ENCODE measurements at places on chromosomes 3 and 15.
A peak's percentile ranks its signal among the peaks of the same experiment; 100 is the strongest.

DNA sequence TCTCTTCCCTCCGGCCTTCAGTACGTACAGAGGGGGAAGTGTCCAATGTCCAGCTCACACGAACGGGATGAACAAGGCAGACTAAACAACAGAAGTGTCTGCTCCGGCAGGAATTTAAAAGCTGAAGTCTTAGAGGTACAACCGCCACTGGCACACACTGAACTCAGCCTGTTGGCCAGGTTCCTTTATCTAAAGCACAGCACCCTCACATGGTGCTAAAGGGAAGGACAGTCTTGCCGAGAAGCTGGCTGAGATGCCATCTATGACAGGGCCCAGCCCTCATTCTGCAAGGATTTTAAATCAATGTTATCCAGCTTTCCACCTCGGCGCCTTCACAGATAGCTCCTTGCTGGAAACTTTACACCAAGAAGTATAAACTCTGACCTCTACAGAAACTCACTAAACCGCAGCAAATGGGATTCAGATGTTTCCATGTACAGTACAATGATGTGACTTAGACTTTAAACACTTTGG is 2.8 kb downstream of the ADAMTS17 start:
- no peak for DNase-seq

GRCh38 chr15:58442122-58442521 is 10.3 kb downstream of the LIPC start:
- no peak for DNase-seq

GRCh38 chr3:45181496-45181895 is 35.3 kb upstream of the CDCP1 start:
- no peak for DNase-seq

DNA sequence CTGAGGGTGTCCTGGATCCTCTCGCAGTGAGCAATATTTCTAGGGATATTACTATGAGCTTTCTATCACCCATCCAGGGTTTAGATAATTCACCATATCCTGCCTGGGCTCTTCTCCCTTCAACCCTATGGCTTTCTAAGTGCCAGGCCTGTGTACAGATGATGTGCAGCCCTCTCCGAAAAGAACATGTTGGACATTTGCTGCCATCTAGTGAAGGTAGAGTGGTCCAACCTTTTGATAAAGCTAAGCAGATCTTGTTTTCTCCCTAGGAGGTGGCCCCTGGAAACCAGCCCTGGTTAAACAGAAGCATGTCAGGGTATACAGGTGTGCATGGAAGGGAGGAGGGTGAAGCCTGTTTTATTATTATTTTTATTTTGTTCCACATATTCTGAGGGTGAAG is 27.9 kb upstream of the SCN10A start:
- DNase-seq = no peak

DNA sequence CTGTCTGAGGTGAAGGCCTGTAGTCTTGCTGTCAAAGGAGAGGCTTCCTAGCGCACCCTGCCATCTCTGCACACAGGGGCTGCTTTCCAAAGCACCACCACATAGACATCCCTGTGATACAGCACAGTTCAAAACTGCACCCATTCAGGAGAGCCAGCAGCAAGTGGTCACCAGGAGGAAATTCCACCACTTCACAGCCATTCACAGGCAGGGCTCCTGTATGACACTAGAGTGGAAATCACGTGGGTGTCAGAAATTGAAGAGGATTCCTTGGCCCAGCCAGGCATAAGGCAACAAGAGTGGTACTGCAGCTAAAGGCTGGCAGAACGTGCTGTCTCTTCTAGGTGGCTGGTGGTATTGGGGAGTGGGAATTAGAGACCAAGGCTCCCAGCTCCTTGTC is 102.8 kb downstream of the RFTN1 start:
- DNase-seq = no peak

GRCh38 chr15:79004336-79004735 is 59.5 kb upstream of the CTSH start:
- no peak for DNase-seq

DNA sequence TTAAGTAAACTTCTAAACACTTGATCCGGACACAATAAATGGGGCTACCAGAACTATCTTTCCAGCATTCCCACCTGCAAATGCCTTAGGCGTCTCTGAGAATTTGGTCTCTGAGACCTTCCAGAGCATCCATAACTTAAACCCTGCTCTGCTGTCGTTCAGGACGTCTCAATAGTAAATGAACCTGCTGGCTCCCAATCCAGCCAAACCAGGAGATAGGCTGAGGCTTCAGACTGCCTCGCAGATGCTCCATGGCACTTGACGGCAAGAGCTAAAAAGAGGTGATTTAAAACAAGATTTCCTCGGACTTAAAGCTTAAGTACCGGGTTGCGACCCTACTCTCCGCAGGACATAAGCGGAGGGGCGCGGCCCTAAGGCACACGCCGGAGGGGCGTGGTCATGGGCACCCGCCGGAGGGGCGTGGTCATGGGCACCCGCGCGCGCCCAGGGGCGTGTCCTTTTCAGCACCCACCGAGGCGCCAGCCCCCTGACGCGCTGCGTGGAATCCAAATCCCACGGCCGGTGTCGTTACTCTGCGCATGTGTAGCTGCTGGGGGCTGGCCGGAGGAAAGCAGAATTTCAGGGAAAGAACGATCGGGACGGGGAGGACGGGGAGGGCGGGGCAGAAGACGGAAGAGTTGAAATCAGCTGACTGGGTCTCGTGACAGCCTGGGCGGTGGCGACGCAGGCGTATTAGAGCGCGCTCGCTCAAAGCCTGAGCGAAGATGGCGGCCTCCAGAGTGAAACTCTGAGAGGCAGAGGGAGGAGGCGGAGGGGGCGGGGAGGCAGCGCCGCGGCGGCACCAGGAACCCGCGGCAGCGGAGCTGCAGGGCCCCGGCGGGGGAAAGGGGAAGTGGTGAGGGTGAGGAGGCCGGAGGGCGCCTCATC is at the start of gene DNAJC13:
Gene DNAJC13, plus strand, starts transcription at position 696 of the 888 bp plus-strand sequence. CDS start 17,049 bp downstream, outside the sequence.
- DNase-seq = peak; percentile 79

- no peak for DNase-seq
Observed at GRCh38 chr3:70433091-70433490, 120.7 kb upstream of the MDFIC2 start.

DNA sequence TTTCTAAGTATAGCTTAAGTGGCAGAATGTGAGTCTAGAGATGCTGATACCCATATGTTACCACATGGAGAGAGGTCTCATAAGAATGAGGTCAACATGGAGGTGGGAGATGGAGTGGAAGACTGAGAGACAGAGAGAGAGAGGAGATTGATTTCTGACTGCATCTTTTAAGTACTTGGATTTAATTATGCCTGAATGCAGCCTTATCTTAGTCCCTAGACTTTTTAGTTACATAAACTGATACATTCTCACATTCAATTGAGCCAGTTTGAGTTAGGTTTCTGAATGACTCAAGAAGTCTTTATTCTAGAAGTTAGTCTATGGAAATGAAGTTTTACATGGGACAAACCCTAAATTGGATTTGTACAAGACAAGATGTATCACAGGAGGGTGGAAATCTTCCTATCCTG is 58.5 kb upstream of the TNFSF10 start:
- no peak for DNase-seq

DNA sequence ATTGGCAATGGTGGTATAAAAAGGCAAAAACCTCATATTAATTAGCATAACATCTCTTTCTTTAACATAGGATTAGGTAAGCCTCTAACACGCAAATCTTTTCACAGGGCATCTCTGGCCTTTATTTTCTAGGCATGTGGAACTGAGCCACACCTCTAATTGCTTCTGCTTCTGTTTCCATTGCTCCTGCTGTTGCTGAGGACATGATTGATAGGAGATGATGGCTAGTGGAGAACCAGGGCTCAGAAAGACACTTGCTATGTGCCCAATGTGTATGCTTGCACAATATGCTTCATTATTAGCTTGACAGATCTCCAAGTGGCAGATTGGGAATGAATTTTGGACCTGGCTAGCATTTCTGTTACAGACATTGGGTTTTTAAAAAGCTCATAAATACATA is 114.5 kb downstream of the EPHA3 start:
- no peak for DNase-seq

- no peak for DNase-seq
Observed at GRCh38 chr15:89888214-89888804, 5.5 kb downstream of the AP3S2 start.

GRCh38 chr3:58612830-58613229 is 35.6 kb upstream of the FAM107A start:
- no peak for DNase-seq

DNA sequence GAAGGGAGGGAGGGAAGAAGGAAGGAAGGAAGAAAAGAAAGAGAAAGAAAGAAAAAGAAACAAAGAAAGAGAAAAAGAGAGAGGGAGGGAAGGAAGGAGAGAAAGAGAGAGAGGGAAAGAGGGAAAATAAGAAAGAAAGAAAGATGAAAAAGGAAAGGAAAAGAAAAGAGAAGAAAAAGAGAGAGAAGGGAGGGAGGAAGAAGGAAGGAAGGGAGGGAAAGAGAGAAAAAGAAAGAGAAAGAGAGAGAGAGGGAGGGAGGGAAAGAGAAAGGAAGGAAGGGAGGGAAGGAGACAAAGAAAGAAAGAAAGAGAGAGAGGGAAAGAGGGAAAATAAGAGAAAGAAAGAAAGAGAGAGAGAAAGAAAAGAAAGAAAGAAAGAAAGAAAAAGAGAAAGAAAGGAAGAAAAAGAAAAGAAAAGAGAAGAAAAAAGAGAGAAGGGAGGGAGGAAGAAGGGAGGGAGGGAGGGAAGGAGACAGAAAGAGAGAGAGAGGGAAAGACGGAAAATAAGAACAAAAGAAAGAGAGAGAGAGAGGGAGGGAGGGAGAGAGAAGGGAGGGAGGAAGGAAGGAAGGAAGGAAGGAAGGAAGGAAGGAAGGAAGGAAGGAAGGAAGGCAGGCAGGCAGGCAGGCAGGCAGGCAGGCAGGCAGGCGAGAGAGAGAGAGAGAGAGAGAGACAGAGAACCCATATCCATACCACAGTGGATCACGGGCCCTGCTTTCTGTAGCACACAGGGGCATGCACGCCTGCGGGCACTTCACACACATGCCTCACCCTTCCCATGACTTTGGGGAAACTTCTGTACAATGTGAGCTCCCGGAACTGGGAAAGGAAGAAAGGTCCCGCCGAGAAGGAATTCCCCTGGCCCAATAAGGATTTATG is 52.5 kb downstream of the ADCY5 start:
- DNase-seq = no peak

- DNase-seq = no peak
Observed at GRCh38 chr15:88604381-88605188, 16.6 kb upstream of the AEN start.

DNA sequence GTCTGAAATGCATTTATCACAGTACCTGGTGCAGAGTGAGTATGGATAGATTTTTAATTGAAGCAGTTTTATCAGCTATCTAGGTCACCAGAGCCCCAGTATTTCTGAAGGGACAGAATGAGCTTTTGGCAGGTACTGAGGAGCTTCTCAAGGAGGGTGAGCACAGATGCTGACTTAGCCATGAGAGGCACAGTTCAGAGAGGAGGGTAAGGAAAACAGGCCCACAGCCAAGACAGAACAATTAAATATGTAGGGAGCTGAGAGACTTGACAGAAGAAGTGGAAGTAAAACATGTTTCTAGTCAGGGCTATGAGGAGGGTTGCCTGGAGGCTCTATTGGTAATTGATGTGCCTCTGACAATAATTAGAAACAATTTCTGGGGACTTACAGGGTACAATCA is 20.1 kb downstream of the ZNF80 start:
- no peak for DNase-seq

GRCh38 chr3:168431491-168431890 is 335.8 kb upstream of the GOLIM4 start:
- no peak for DNase-seq

- DNase-seq = no peak
Observed at GRCh38 chr15:82715003-82715402, 5.3 kb upstream of the AP3B2 start.

GRCh38 chr3:100650651-100651619 is 41.5 kb downstream of the ADGRG7 start:
- no peak for DNase-seq

DNA sequence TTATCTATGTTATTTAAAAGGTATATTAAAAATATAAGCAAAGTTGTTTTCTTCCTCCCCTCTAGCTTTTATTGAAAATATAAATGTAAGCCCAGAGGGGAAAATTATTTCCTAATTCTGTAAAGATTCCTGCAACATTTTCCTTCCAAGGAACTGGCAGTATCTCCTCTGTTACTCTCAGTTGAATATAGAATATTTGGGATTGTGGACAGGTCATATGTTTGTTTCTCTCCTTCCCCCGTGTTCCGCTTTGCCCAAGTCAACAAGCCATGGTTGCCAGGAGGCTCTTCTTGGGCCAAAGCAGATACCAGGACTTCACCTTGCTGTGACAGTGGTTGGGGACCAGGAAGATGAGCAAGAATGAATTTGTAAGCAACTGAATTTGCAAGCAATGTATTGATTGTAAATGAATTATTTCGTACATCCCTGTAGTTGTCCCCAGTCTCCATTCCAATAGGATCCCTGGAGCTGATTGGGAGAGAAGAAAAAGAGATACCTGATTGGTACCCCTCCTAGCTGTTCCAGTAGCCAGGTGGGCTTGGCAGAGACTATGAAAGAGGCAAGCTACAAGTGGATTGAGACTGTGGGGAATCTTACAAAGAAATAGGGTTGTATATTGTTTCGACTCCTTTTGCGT is 130.8 kb downstream of the FNDC3B start:
- DNase-seq = no peak

- no peak for DNase-seq
Observed at GRCh38 chr3:155701882-155702465, 42.9 kb downstream of the PLCH1 start.

GRCh38 chr3:160330109-160330508 is 68.9 kb downstream of the IFT80 start:
- DNase-seq = no peak

GRCh38 chr3:30605005-30605404 is 1.4 kb upstream of the TGFBR2 start:
- no peak for DNase-seq

GRCh38 chr3:42653560-42654330 is at the start of gene ZBTB47:
ZBTB47 (plus strand) TSS chr3:42653697; CDS start chr3:42658356, 4,659 bp downstream.
- no peak for DNase-seq

GRCh38 chr15:90001683-90002427 is 731 bp downstream of the ZNF710 start:
- DNase-seq = peak; percentile 50

- DNase-seq = no peak
Observed at GRCh38 chr15:93121107-93121506, 32.1 kb upstream of the RGMA start.

DNA sequence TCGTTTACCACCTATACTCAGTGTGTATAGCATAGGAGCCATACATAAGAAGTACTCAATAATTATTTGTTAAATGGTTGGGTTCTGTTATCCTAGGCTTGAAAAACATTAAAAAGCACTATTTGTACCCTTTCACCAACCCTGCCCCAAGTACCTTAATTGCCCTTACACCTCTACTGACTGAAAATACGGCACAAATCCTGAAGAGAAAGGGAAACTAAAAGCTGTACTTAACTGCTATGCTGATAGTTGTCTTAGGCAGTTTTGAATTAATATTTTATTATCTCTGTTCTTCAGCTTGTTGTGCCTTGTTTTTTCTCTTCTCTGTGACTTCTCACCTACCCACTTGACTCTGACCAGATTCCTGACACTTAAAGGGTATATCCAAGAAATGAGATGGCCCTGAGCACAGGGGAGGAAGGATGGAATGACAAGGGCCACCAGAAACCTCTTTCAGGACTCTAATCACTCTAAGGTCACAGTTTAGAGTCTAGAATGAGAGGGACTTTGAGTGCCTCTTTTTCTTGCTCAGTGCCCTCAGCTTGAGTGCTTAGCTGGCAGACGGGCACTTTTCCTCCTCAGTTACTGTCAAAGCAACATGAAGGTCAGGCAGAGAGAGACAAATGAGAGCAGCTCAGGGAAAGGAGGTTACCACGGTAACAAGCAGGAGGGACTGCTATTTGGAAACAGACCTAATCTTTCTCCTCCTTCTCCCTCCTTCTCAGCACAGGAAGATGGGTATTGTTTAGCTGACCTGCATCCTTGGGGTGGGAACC is 136.5 kb downstream of the ZNF609 start:
- DNase-seq = no peak

All from stimulated activated CD4-positive, alpha-beta T cell treated with anti-CD3 and anti-CD28 coated beads, Interleukin-1b, Interleukin-23, amount 100 ng/mL, for 1 hour (primary cell).